ENCODE measurements at places on chromosomes 4 and X.

DNA sequence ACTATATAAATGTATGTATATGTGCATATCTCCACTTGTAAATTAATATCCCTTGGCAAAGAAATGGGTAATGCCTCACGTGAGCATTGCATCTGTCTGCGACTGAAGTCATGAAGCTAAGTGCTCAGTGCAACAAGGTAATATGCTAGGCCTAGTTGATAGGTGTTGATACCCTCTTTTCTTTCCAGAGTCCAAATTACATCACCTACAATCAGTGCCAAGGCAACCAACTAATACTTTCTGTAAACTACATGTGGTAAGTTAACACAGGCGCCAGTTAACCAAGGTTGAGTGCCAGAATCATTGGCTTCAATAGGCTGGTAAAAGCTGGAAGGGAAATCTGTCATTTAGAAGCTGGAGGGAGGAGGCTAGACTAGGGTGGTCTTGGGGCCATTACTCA lies 41.1 kb downstream of the GPM6B start:
- no peak for DNase-seq

DNA sequence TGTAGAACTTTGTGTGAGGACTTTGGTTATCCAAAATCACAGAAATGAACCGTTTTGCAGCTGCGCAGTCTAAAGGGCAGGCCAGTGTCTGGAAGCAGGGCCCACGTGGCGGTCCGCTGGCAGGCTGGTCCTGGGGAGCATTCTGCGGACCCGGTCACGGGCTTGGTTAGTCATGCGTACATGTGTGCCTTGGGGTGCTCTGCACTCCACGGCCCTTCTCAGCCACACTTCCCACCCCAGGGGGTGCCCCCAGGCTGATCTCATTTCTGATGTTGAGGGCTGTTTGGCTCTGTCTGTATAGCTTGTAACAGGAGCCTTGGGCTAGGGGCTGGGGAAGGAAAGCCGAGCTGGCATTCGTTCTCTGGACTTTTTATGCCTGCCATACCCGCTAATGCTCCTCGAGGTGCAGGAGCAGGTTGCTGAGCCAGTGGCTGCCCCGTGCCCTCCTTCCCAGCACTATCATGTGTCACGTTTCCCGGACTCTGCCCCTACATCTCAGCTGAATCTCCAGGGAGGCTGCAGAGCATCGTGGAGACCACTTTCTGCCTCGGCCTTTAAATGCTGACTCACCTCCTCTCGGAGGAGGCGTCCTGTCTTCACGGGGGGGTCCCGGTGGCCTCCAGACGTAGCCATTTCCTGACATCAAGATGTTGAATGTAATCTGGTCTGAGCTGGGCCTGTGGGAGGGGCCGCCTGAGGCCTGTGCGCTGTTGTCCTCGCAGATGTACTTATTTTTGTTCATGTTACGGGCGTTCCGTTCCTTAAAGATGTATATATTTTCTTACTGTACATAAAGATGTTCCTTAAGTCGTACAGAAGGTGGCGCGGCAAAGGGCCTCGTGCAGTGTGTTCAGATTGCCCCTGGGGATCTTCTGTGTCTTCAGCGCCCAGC lies 11.4 kb upstream of the TADA2B start:
- DNase-seq = no peak

DNA sequence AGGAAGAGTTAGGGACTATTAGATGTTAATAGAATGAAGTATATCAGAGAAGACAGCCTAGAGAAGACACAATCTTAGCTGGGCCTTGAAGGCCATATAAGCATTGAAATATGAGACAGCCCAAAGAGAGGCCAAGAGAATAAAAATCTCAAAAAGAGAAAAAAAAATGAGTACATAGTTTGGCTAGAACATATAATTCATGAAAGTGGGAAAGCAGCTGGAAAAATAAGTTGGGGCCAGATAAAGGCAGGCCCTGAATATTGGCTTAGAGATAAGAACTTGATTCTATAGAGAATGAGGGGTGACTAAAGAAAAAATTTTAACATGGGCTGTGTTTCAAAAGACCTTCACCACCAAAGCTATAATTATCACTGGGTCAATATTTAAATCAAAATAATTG lies 7.4 kb upstream of the UTP3 start:
- no peak for DNase-seq

- DNase-seq = no peak
Measured at GRCh38 chr4:123987408-123987807, 590.8 kb downstream of the SPRY1 start.

GRCh38 chr4:41050116-41050515 lies 164.2 kb downstream of the APBB2 start:
- no peak for DNase-seq

- no peak for DNase-seq
Measured at GRCh38 chr4:10033191-10033881, 12.0 kb upstream of the SLC2A9 start.

- no peak for DNase-seq
Measured at GRCh38 chr4:71130827-71131603, 137.6 kb downstream of the DCK start.

DNA sequence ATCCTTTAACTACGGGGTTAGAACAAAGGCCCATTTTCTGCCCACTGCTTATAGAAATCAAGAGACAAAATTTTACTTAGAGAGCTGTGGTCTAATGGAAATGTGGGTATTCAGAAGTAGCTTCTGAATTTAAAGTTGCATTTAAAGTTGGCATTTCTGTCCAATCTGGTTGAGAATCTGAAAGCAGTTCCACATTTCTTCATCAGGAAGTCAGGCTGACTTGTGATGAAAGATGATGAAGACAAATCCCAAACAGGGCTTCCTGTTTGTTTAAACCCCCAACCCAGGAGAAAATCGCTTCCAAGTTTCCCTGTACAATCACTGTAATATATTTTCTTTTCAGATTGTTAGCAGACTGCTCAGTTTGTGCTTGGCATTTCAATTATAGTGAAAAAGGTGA lies 345.3 kb downstream of the SPRY1 start:
- DNase-seq = no peak

DNA sequence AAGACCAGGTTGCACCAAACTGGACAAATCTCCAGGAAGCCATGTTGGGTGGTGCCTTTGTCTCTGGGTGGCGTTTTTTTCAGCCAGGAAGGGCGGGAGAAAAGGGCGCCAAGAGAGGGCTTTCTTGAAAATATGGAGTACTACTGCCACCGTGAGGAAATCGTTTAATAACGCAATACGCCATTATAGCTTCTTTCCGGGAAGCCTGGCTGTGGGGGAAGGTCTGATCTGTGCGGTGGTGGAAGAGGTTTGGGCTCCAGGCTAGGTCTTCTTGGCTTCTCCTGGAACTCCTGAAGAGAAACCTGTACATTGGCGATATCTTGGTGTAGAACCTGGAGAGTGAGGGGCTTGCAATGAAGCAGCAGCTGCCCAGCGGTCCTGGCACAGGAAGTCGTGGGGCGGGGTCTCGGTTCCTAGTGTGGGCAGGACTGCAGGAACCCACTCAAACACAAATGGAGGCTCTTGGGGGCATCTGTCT lies 202.7 kb downstream of the OR13H1 start:
- no peak for DNase-seq

DNA sequence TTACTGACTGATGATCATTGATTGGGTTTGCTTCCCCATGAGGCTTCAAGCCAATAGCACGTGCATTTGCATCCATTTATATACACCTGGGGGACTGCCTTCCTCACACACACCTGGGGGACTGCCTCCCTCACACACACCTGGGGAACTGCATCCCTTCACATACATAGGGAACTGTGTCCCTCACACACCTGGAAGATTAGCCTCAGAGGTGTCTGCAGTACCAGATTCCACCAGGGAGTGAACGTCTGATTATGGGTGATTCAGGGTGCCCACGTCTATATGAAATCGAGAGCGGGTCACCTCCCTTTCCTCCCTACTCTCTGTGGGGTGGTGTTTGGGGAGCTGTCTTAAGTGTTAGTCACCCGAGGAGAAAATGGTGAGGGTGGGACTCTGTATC lies 16.9 kb downstream of the CD99 start:
- DNase-seq = no peak

DNA sequence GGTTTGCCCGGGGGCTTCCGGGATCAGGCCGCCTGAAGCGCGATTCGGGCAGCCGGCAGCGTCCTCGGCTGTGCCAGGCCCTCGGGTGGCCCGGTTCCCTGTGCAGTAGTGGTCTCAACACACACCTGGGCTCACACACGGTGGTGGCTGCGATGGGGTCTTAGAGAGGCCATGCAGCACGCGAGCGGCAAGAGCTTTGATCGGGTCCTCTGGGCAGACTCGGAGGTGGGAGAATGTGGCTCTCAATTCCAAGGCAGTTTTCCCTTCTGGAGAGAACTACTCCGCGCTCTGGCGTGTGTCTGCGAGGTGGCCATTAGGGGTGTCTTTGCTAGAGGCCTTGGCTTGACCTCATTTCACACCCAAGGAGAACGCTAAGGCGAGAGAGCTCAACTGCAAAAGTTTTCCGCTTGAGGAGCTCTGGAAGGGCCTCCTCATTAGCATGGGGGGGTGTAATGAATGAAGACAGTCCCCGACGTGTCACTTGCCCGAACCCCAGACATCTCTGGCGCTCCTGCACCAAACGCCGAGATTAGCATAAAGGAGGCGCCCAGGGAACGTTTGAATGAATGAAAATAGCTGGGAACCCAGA lies 771 bp upstream of the RBPJ start:
- DNase-seq = no peak

DNA sequence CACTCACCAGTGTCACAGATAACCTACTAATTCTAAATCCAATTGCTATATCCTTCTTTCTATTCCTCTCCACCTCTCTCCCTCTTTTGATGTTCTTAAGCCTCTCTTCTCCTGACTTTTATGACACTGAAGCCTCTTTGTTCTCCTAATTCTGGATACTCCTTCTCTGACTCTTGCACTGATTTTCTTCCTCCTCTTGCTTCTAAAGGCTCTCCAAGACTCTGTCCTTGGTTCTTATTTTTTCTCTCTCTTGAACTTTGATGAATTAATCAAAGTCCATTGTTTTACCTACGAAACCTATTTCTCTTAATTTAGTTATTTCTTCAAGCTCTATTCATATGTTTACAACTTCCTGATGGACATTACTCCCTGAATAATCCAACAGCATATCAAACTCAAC lies 95.7 kb upstream of the TSPAN7 start:
- no peak for DNase-seq

GRCh38 chr4:21780148-21780547 lies 168.4 kb downstream of the KCNIP4 start:
- no peak for DNase-seq
